ENCODE measurements at places on chromosomes 4 and X.
A peak's percentile ranks its signal among the peaks of the same experiment; 100 is the strongest.

GRCh38 chrX:22109442-22109841 lies 77.3 kb downstream of the PHEX start:
- no peak for DNase-seq

- no peak for DNase-seq
Observed at GRCh38 chr4:157358439-157358838, 137.9 kb downstream of the GRIA2 start.

DNA sequence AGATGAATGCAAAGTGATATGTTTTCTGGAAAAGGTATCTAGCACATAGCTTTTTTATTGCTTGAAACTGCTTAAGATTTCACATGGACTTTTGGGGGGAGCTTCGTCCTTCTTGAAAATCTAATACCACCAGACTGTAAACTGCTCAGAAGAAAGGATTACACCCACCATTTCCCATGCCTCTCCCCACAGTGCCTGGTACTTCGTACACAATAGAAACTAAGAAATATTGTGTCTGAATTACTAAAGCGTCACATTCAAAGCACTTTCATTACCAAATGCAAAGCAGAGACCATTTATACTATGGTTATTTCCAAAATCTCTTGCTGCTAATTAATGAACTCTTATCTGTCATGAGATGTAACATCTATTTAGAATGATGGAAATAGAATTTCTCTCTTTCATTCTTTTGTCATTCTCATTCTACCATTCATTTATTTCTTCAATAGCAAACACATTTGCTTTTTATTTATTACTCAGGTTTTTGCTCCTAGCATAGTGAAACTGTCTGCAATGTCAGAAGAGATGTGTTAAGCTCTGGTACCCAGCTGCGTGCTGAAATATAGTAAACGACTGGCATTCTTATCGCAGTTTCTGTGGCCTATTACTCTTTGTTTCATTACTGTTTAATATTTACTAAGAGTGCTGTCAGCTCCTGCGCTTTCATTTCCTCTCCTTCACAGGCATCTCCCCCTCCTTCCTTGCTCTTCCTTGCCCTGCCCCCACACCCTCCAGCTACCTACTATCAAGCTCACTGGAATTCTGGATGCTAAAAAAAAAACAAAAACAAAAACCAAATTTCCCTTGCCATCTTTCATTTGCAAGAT lies 51.4 kb upstream of the RAPGEF2 start:
- no peak for DNase-seq

DNA sequence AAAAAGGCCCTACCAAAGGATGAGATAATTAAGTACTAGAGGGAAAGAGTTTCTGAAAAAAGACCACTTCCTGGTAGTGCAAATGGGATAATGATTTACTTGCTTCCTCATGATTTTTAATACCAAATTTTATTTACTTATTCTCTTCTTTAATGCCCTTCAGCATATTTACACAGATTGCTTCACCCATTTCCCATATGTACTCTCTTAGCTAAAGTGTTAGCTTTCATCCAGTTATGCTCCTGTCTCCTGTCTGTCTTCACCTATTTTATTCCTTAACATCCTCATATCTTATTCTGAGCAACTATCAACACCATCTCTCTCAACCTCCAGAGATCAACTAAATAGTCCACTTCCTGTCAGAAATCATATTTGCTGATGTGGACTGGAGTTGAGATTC lies 183.2 kb upstream of the HS3ST1 start:
- no peak for DNase-seq

GRCh38 chr4:126853715-126854114 lies 779.0 kb upstream of the INTU start:
- DNase-seq: no peak

DNA sequence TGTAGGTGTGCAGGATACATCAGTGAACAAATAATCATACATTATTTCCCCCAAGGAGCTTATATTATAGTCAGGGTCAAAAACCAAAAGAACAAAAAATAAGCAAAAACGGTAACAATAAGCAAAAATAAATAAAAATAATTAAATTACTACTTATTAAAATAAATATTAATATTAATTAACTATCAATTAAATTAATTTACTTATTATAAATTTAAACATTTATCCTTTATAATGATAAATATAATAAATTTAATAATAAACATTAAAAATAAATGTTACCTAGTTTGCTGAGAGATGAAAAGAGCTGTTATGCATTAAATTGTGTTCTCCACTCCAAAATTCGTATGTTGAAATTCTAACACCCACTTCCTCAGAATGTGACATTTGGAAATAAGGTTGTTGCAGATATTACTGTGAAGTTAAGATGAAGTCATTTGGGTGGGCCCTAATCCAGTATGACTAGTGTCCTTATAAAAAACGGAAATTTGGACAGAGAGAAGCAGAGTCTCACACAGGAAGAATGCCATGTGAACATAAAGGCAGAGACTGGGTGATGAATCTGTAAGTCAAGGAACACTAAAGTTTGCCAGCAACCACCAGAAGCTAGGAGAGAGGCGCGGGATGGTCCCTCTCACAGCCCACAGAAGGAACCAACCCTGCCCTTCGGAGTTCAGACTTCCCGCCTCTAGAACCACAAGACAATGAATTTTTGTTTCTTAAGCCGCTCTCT lies 67.2 kb upstream of the IBSP start:
- no peak for DNase-seq

- DNase-seq: no peak
Observed at GRCh38 chr4:131337936-131338335, 1811.2 kb upstream of the PCDH10 start.

DNA sequence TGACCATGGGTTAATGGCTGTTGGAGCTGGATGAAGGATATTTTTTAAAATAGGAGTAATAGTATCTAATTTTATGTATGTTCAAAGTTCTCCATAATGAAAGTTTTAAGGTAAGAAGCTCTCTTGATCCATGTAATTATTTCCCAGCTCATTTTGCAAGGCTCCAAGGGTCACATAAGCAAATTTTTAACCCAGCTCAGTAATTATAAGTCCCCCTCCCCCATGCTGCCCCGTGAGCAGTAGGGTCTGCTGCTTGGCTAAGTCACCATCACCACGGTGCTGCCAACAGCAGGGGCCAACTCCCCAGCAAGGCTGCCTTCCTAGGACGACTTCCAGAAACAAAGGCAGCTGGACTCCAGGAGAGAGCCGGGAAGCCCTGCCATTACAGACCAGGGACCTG lies 340.0 kb downstream of the FBXW7 start:
- no peak for DNase-seq

- no peak for DNase-seq
Observed at GRCh38 chrX:40380655-40381488, 199.9 kb upstream of the ATP6AP2 start.

DNA sequence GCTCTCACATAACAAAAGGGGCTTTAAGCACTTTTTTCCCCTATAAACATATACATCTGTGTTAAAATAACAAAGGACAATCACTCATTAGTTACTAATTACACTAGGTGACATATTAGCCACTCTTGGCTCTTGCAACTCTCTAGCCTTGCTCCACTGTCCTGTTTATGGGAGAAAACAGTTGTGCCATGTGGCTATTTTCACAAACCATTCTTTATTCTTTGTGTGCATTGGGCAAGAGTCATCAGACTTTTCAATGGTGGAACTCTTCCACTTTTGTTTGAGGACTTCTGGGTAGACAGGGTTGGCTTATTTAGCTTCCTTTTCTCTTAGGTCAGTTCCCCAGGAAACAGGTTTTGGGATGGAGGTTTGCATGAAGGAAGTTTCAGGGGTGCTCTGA lies 16.0 kb upstream of the FAM149A start:
- DNase-seq: no peak

DNA sequence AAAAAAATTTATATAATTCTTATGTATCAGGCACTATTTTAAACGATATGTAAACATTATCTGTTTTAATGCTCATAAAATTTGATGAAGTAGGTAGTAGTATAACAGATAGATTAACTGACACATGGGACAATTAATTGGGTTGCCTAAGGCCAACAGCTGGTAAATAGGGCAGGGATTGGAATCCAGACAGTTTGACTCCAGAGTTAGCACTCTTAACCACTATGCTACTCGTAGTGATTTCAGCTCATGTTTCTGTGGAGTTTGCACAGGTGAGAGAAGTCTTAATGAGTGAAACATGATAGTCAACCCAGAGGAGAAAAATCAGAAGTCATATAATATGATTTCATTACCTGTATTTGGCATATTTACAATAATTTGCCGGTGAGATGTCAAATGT lies 126.0 kb upstream of the WDFY3 start:
- DNase-seq: no peak

- DNase-seq: no peak
Observed at GRCh38 chrX:46637938-46638337, 64.4 kb downstream of the CHST7 start.

DNA sequence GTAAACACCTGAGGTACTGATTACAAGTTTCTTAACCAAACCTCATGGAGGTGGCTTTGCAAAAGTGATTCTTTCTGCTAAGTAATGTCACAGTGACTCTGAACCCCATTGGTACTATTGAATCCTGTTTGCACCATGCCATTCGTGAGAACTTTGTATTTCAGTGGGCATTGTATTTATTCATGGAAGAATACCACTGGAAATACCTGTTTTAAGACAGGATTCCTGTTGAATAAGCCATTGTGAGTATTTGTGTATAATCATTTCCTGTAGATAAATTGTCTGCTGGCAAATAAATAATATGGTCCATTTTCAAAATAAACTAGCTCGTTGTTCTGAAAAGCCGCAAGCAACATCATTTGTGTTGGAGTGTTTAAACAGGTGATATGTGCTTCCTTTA lies 136.4 kb upstream of the GUCY1A1 start:
- no peak for DNase-seq

DNA sequence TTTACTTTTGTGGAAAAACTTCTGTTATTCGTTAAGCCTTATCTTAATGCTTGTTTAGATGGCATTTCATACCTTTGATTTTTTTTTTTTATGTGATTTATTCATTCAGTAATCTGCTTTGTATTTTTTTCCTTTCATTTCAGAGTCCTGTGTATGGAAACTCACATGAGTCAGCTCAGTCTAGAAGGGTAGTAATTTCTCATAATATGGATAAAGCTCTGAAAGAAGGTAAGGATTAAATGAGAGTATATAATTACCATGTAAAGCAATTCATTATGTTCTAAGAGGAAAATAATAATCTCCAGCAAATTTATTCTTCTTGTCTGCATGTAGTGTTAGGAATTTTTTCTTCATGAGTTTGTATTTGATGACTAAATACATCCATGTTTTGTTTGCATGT lies 37.8 kb downstream of the SNX25 start:
- DNase-seq: no peak

DNA sequence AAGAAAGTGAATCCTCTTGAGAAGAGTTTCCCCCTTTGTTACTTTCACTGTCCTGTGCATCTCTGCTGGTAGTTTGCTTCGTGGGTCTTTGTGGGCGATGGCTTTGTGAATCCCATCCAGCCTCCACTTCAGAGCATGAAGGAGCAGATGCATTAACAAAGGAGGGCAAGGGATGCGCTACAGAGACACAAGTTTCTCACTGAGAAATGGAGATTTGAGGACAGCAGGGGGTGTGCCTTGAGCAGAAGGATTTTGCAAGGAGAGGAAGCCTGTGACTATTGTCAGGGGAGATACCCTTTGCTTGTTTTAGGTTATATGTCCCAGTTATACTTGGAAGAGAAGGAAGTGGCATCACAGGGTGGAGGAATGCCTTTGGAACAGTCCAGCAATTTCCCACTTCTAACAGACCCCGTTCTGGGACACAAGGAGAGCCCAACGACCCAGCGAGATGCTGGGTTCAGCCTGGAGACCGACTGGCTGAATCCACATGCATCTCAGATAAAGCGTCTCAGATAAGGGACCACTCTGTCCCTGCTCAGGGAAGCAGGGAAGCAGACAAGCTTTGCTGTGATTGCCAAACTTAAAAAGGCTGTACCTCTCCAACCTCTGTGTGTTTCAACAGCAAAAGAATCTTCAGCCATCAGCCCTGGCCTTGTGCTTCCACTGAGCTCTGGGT lies 314.6 kb upstream of the GATB start:
- no peak for DNase-seq

- no peak for DNase-seq
Observed at GRCh38 chr4:6224735-6225134, 24.4 kb upstream of the JAKMIP1 start.

GRCh38 chr4:169068423-169068822 lies 58.4 kb upstream of the CBR4 start:
- no peak for DNase-seq

DNA sequence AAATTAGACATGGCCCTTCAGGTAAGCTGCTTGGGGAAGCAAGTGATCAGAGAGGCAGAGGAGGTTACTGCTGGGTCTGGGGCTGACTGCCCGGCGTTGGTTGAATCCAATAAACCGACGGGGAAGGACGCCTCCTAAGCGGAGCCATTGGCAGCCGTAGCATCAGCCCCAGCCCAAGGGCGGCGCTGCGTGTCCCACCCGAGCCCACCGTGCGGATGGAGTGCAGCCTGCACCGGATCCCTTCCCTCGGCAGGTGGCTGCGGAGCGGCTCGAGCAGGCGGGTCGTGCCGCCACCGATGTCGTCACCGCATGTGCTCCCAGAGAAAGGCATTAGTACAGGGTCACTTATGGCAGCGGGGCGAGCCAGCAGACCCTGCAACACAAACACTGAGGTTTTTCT lies 82.1 kb downstream of the ALPK1 start:
- DNase-seq: no peak

GRCh38 chr4:110197529-110198042 lies 829 bp downstream of the ELOVL6 start:
- DNase-seq: peak; percentile 27

- no peak for DNase-seq
Observed at GRCh38 chr4:101175896-101176676, 171.2 kb downstream of the PPP3CA start.

DNA sequence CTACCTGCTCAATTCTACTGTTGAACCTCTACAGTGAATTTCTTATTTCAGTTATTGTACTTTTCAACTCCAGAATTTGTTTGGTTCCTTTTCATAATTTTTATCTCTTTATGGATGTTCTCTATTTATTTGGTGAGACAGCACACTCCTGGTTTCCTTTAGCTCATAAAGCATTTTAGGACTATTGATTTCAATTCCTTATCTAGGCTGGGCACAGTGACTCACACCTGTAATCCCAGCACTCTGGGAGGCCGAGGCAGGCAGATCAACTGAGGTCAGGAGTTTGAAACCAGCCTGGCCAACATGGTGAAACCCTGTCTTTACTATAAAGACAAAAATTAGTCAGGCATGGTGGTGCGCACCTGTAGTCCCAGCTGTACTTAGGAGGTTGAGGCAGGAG lies 57.7 kb downstream of the THOC2 start:
- DNase-seq: no peak

DNA sequence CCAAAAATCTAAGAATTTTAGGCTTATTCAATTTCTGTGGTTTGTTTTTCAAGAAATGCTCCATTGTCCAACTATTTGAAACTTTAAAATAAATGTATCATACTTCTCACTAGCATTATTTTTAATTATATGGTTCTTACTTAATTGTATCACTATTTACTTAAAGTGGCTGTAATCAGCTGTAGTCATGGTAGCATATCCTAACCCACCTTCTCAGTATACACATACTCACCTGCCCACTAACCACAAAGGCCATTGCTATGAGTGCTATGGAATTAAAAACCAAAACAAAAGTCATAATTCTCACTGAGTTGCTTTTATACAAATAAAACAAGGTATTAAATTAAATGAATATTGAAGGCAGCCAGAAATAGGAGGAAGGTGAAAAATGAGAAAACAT lies 5.0 kb downstream of the FBXO8 start:
- no peak for DNase-seq

GRCh38 chr4:38782452-38783108 lies at the start of gene TLR10:
Gene TLR10 (minus strand): TSS chr4:38782990. CDS start chr4:38775590, 7,400 bp downstream.
- no peak for DNase-seq

Data from stimulated activated CD8-positive, alpha-beta memory T cell treated with anti-CD3 and anti-CD28 coated beads, Interleukin-15, amount 100 ng/mL, for 24 hours (primary cell).